ENCODE measurements at places on chromosomes 3 and 15.

GRCh38 chr3:72974956-72975355 lies 21.7 kb upstream of the PPP4R2 start:
- DNase-seq = no peak

DNA sequence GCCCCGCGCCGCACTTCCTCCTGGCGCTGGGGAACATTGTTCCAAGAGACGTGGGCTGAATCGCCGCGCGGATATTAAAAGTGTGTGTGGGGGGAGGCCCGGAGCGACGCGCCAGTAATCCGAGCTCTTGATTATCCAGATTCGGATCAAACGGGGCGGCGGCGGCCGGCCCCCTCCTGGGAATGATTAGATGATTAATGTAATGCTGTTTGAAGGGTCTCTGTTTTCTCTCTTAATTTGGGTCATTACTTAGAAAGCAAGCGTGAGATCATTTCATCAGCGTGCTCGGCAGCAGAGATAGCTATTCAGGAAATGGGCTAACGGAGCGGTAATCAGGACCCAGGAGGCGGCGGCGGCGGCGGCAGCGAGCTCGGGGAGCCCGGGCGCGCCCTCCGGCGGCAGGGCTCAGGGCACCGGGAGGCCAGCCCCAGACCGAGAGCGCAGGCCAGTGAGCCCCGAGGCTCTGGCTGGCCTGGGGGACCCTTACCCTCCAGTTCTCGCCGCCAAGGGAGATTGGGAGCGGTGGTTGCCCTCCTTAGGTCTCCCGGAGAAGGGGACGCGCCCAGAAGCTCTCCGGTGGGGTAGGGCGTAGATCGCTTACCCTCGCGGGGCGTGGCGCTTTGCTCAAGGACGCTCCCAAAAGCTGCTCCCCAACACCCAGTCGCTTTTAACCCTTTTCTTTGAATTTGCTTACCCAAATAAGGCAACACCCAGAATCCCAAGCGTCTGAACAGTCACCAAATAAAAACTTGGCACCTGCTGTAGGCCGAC lies 4.5 kb downstream of the FEZF2 start:
- DNase-seq = no peak

- no peak for DNase-seq
These were observed 1.0 kb downstream of the UBE2E1 start for GRCh38 chr3:23806534-23807423.

- DNase-seq = no peak
These were observed 16.6 kb downstream of the ABTB1 start for GRCh38 chr3:127689266-127689860.

DNA sequence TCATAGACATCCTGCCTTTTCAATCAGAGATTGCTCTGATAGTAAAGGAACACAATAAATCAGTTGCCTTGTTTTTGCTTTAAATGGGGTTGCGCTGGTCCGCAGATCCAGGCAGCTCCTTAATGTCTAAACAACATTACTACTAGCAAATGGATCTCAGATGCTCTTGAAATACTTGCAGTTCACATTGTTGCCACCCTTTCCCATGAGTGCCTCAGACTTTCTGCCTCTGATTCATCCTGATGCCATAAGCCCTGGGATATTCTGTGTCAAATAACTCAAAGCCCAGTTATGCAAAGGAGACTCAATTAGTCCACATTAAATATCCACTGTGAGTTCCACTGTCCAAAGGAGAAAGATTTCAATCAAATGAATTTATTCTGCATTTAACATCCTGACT lies 196.7 kb downstream of the PLCH1 start:
- DNase-seq = no peak

DNA sequence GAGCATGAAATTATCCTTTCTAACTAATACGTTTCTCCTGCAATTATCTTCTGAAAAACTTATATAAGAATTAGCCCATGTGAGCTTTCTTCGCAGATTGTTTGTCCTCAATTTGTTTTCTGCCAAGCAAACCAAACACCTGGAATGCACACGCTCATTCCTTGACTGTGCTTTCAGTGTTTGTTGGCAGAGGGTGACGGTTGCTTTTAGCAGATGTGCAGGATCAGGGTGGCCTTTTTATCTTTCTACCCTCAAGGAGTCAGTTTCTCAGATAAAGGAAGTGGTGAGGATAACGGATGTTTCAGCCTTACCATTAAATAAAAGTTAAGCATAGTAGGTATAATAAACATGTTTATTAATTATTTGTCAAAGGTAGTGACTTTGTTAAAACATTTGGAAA lies 15.2 kb downstream of the ARPP21 start:
- no peak for DNase-seq

DNA sequence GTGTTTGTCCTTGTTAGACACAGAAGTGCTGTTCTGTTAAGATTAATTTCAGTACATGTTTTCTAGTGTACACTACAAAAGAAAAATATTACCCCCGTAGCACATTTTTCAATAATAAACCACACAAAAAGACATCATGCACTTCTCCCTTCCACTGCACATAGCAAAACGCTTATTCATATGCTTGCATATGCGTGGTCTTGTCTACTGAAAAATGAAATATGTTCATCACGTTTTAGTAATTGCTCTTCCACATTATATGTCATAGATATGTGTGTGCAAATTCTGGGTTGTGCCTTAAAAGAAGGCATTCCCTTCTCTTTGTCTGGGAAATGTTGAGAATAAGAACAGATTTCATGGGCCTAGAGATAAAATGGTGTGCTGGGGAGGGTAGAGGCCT lies 353.9 kb downstream of the NSUN3 start:
- DNase-seq = no peak

- no peak for DNase-seq
These were observed 272.2 kb downstream of the ADAMTSL3 start for GRCh38 chr15:83926116-83926515.

- DNase-seq = no peak
These were observed 22.0 kb upstream of the DOCK3 start for GRCh38 chr3:50652709-50653108.

DNA sequence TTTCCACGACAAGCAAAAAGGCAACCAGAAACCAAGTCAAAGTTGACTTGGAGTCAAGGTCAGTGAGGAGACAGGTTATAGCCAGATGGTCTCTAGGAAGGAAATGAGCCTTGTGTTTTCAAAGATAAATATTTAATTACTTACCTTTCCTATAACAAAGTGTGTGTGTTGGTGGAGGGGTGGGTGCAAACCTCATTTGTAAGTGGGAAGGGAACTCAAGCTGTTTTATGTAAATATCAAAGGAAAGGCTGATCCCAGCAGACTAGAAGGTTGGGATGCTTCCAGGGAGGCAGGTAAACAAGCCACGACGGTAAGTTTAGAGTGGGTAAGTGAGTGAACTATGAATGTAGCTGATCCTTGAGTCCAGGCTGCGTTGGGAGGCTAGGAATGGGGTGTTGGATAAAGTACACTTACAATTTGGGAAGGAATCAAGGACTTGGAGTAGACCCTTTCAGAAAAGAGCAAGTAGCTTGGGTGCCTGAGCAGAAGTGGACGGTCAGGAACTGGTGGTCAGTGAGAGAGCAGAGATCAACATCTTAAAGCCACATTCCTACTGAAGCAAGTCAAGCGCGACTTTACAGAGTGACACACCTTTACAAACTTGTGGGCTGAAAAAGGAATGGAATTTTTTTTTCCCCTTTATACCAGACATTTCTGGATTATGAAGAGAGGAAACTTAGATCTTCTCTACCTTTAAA lies 82.0 kb upstream of the TBL1XR1 start:
- DNase-seq = peak; percentile 92

DNA sequence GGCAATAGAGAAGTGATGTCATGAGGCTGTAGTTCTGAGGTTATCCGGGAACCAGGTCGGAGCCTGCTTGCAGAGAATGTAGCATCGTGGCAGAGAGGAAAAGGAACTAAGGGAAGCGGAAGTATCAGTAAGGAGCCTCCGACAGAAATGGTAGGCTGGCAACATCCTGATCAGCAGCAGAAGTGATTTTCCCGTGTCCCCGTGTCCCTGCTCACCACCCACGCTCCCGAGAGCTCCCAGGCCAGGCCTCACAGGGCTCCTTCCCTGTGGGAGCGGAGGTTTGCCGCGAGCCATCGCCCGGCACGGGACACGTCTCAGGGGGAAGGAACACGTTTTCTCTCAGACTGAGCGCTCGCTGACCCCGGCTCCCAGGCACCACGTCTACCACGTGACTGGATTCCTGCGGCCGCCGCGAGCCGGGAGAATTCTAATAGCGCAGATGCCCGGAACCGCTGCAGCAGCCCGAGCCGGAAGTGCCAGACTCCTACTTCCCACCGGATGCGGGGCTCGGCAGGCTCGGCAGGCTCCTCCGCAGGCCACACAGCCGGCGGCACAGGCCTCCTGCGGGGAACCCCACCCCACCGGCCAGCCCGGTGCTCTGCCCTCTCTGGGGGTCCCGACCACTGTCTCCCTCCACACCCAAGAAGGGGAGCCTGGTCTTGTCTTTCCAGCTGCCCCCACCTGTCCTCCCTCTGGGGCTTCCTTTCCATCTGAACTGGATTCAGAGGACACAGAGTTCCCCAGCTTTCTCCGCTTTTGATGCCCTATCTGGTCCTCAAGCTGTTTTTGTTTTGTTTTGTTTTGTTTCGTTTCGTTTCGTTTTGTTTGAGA lies 99.3 kb downstream of the BDH1 start:
- DNase-seq = no peak

- DNase-seq = no peak
These were observed 162.4 kb upstream of the WNT5A start for GRCh38 chr3:55649554-55649953.

DNA sequence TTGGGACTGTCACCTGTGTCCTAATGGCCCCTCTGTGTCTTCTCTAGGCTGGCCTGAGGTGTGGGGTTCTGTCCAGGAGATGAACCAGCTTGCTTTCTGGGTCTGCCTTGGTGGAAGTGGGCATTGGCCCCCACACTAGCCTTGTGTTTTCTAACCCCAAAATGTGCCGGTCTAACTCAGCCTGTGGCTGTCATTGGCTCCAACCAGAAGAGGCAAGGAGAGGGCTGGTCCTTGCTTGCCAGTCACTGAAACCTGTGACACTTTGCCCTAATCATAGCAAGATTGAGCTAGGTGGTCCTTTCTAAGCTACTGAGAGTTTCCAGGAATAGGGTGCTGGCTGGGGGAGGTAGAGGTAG lies 2.2 kb downstream of the C15orf39 start:
- DNase-seq = no peak
